Activated CD8-positive, alpha-beta T cell treated with anti-CD3 and anti-CD28 coated beads, Interleukin-2, amount 10 ng/mL, durations not matched to agents 7 days and 5 days (primary cell): ENCODE measurements at places on chromosomes 7 and 10. TPM values are rescaled to one million over a fixed set of nuclear protein-coding genes. Genes with fewer than 3 reads are reported as not detected.

AP5Z1 gene
- total RNA-seq, result 55.0 TPM

DNA sequence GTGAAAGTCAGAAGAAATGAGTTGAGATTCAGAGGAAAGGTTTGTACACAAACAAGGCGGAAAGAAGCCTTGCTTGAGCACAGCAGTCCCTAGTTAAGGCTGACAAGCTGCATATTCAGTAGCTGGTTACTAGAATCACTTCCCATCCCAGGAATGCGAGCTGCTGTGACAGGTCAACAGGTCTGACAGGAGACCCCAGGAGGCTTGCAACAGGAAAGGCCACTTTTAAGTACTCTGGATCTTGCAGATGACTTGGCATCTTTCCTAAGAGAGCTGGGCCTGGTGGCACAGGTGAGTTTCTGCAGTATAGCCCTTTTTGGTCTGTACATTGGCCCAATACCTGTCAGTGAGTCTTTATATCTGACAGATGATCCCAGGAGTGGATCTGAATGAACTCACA lies 35.7 kb upstream of the UNC5B start:
- no peaks in the 10 kb centered on the region for H3K36me3 ChIP-seq
- no peaks in the 10 kb centered on the region for H3K27me3 ChIP-seq
- H3K27ac ChIP-seq, result no peak overlapping the region
- no peak overlapping the region for H3K4me3 ChIP-seq

KAZALD1 gene
- not detected for total RNA-seq

GPR26 gene
- total RNA-seq, result not detected

GRCh38 chr7:151400626-151401315 lies 9.1 kb downstream of the WDR86 start:
- no peak overlapping the region for H3K4me3 ChIP-seq
- DNase-seq, result no peak
- peaks cover 14% of the 10 kb centered on the region for H3K4me1 ChIP-seq
- H3K36me3 ChIP-seq, result no peaks in the 10 kb centered on the region
- no peaks in the 10 kb centered on the region for H3K27me3 ChIP-seq

MRLN gene
- not detected for total RNA-seq

GRCh38 chr10:59706851-59707797 lies 2.5 kb downstream of the SLC16A9 start:
- no peak overlapping the region for H3K27ac ChIP-seq
- H3K4me1 ChIP-seq, result peaks cover 7% of the 10 kb centered on the region
- peaks cover 29% of the 10 kb centered on the region for H3K27me3 ChIP-seq
- H3K36me3 ChIP-seq, result no peaks in the 10 kb centered on the region
- H3K4me3 ChIP-seq, result no peak overlapping the region
- no peak for DNase-seq

- H3K27ac ChIP-seq, result no peak overlapping the region
- no peaks in the 10 kb centered on the region for H3K36me3 ChIP-seq
- H3K4me3 ChIP-seq, result no peak overlapping the region
- peaks cover 37% of the 10 kb centered on the region for H3K27me3 ChIP-seq
- no peak for DNase-seq
- H3K4me1 ChIP-seq, result peaks cover 6% of the 10 kb centered on the region
Measured at GRCh38 chr10:127899766-127900387, 7.0 kb upstream of the PTPRE start.

DNA sequence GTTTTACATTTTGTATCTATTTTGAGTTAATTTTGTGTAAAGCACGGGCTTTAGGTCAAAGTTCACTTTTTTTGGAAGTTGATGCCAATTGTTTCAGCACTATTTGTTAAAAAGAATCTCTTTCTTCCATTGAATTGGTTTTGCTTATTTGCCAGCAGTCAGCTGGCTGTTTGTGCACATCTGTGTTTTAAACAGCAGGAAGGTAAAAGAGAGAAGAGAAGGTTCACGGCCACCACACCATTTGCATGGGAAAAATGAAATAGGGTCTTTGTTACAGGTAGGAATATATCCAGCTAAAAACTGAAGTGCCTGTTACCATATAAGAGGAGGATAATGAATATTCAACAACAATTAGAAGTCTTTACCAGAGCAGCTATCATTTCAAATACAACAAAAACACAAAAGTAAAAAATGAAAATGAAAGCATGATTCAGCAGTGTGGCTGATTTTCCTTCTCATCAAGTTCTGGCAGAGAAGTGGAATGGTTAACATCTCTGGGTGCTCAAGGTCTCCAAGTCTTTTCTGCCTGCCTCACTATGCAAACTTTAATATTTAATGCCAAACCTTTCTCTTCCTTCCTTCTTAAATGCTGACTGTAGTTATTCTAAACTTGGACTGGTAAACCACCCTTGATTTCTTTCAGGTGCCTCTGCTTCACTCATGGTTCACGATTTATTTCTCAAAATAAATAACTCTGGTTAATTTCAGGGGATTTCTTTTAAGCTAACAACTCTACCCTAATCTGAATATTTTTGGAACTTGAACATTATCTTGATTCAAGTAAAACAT lies 841.5 kb downstream of the GRM8 start:
- no peaks in the 10 kb centered on the region for H3K36me3 ChIP-seq
- DNase-seq, result no peak

DNA sequence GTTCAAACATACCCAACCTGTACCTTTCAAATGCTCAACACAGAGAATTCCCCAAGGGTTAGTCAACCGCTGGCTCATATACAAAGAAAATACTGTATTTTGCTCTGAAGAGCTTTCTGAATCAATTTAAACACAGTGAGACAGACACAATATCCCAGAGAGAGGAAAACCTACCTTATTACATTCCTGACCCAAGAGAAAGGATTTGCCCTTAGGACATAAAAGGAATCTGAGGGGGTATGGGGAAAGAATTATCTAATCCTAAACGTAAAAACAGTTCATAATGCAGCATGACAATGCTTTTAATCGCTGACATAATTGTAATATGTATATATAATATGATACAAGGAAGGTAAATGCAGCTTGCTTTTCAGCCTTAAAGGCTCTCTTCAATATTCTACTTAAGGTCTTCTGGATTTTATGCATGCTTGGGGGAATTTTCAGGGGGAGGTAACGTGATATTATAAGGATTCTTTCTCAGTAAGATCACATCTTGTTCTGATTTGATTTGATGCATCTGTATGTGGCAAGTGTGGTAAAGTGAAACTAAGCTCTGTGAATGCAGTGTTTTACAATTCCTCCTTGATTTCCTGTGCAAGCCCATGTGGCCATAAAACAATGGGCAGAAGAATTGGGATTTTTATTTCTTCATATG lies 240.5 kb downstream of the GLI3 start:
- H3K36me3 ChIP-seq, result no peaks in the 10 kb centered on the region
- no peaks in the 10 kb centered on the region for H3K27me3 ChIP-seq
- DNase-seq, result no peak
- no peak overlapping the region for H3K4me3 ChIP-seq
- H3K4me1 ChIP-seq, result no peaks in the 10 kb centered on the region
- no peak overlapping the region for H3K27ac ChIP-seq

WDR86 gene
- total RNA-seq, result 0.32 TPM

CALU gene
- total RNA-seq, result 34.8 TPM

DNA sequence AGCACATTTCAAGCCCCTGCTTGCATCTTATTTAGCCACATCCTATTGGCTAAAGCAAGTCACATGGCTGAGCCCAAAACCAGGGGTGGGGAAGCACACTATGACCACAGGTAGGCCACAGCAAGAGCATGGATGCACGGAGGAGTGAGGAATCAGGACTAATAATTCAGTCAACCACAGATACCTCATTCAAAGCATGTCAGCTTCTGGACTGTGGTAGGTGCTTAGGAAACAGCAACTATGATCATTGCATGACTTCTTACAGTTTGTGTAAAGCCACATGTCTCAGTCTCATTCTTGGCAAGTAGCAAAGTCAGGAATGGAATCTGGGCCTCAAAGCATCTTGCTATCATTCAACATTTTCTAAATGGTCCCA lies 79.0 kb upstream of the EMX2 start:
- no peaks in the 10 kb centered on the region for H3K36me3 ChIP-seq
- no peak overlapping the region for H3K4me3 ChIP-seq
- H3K4me1 ChIP-seq, result no peaks in the 10 kb centered on the region
- H3K27me3 ChIP-seq, result peaks cover 2% of the 10 kb centered on the region
- no peak for DNase-seq

DNA sequence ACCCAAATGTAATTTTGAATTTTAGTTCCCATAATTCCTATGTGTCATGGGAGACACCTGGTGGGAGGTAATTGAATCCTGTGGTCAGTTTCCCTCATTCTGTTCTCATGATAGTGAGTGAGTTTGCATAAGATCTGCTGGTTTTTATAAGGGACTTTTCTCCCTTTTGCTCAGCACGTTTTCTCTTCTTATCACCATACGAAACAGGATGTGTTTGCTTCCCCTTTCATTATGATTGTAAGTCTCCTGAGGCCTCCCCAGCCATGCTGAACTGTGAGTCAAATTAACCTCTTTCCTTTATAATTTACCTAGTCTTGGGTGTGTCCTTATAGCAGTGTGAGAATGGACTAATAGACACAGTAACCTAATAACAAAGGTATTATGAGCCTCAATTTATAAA lies 36.1 kb upstream of the ZNF736 start:
- no peaks in the 10 kb centered on the region for H3K36me3 ChIP-seq
- no peaks in the 10 kb centered on the region for H3K4me1 ChIP-seq
- no peaks in the 10 kb centered on the region for H3K27me3 ChIP-seq
- no peak overlapping the region for H3K27ac ChIP-seq
- DNase-seq, result no peak
- H3K4me3 ChIP-seq, result no peak overlapping the region

GRCh38 chr7:37674531-37674930 lies 9.0 kb upstream of the GPR141 start:
- peaks cover 1% of the 10 kb centered on the region for H3K4me1 ChIP-seq
- H3K4me3 ChIP-seq, result no peak overlapping the region
- DNase-seq, result no peak
- peaks cover 28% of the 10 kb centered on the region for H3K27me3 ChIP-seq
- no peaks in the 10 kb centered on the region for H3K36me3 ChIP-seq

DNA sequence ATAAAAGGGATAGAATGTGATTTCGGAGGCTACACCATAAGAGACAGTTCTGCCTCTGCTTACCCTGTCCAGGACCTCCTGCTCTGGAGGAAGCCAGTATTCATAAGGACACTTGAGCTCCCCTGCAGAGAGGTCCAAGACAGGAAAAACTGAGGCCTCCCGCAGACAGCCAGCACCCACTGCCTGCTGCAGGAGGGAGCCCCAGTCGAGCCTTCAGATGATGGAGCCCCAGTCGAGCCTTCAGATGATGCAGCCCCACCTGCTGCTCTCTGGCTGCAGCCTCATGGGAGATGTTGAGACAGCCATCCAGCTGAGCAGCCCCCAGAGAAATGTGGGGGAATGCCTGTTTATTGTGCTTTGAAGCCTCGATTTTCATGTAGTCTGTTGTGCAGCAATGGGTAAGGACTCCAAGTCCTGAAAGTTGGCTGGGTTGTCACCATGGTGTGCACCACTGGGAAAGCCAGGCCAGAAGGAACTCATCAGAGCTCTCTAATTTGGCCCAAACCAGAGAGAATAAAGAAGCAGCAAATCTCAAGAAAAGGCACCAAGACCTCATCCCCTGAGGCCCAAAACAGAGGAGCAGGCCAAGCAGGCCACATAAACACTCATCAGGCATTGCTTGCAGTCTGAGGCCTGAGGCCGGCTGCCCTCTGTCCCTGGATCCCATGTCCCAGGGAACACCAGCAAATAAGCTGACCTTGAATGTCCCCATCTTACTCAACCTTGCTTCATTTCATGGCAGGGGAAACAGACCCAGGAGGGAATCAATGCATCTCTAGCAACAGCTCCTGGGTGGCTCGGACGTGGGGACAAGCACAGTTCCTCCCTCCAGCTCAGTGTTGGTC lies 30.9 kb downstream of the CALML5 start:
- no peaks in the 10 kb centered on the region for H3K4me1 ChIP-seq
- no peak for DNase-seq
- no peaks in the 10 kb centered on the region for H3K36me3 ChIP-seq
- no peak overlapping the region for H3K27ac ChIP-seq
- H3K27me3 ChIP-seq, result peaks cover 3% of the 10 kb centered on the region
- no peak overlapping the region for H3K4me3 ChIP-seq

DNA sequence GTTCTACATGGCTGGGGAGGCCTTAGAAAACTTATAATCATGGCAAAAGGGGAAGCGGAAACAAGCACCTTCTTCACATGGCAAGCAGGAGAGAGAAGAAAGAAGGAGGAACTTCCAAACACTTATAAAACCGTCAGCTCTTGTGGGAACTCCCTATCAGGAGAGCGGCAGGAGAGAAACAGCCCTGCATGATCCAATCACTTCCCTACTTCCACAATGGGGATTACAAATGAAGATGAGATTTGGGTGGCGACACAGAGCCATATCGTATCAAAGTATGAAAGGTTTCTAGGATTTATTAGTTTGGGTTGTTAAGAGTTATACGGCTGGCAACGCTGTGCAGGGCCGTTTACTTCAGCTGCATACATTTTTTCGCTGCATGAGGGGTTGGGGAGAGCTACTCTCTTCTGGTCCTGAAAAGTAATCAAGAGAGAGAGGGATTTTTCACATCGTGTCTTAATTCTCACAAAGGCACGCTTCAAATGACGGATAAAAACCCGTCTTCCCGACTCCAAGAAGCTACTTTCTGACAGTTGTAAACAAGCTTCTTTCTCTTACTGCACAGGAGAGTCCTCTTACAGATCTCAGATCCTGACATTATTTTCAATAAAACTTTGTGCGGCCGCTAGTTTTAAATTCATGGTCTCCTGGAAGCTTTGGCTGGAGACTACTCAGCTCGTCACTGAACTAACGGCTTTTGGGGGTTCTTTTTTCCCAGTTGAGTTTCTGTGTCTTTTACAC lies 751 bp upstream of the GTPBP10 start:
- peaks cover 27% of the 10 kb centered on the region for H3K4me1 ChIP-seq
- H3K36me3 ChIP-seq, result peaks cover 13% of the 10 kb centered on the region
- no peaks in the 10 kb centered on the region for H3K27me3 ChIP-seq
- peak; percentile 26 for DNase-seq
- H3K27ac ChIP-seq, result peak overlapping the region; percentile 99

FOXI2 gene
- total RNA-seq, result not detected

MINDY4 gene
- total RNA-seq, result 1.3 TPM
